ENCODE measurements at places on chromosomes 6 and 20.

GRCh38 chr6:122567034-122567433 lies 43.2 kb upstream of the PKIB start:
- no peak for DNase-seq

- DNase-seq = no peak
Measured at GRCh38 chr20:58709013-58709702, 16.6 kb downstream of the NPEPL1 start.

GRCh38 chr6:139313784-139314545 lies 22.2 kb upstream of the TXLNB start:
- DNase-seq = no peak

- DNase-seq = no peak
Measured at GRCh38 chr20:63342561-63343459, 18.3 kb downstream of the CHRNA4 start.

DNA sequence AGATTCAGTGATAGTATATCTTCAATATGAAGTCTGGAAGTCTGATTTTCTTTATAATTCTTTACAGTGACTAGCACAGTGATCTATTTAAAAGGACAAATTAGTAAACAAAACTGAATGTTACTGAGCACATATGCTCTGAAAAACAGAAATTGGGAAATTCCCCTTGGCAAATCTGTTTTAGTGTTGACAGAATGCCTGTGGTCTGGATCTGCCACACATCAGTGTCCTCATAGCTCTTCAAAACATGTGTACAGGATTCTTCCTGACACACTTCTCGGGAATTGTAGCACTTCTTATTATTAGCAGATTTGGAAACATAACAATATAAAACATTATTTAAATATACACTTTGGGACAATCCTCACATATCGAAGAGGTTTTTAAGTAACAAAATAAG lies 354.3 kb downstream of the COL12A1 start:
- no peak for DNase-seq
